ENCODE measurements at places on chromosomes 3 and 15. TPM values are rescaled to one million over a fixed set of nuclear protein-coding genes. Genes with fewer than 3 reads are reported as not detected.

DNA sequence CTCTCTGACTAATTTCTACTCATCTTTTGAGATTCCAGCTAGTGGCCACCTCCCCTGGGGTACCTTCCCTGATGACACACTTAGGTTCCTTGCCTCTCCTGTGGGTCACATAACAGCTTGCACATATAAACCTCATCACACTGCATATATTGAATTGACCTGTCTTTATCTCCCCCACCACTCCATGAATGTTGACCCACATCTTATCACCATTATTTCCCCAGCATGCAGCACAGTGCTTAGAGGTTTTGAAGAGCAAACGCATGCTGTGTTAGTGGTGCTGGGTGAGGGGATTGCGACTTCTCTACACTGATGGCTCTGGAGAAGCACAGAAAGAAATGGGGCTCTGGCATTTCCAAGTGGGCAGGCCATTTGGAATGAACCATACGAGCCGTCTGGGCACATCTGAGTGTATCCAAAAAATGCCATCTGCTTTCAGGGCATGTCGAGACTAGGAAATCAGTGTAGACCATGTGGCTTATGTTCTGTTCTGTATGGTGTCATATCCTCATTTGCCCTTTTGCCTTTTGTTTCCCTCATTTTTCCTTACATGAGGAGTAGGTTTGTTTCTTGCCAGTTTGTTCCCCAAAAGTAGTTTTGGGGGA, 333.2 kb upstream of the TRIM42 start:
- DNase-seq, result no peak

DNA sequence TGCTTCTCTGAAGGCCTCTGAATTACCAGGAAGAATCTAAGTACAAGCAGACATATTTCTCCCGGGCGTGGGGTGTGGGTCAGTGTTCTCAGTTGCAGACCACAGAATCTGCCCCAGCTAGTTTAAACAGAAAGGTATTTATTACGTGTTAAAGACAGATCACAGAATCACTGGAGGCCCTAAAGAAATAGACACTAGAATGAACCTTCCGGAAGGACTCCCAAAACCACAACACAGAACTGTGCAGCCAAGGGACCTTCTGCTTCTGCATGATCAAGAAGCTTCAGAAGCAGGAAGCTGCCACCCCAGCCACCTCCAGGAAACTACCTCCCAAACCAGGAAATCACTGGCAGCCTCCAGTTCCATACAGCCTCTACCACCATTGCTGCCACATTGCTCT, 32.7 kb upstream of the ZFAND6 start:
- DNase-seq, result no peak

DNA sequence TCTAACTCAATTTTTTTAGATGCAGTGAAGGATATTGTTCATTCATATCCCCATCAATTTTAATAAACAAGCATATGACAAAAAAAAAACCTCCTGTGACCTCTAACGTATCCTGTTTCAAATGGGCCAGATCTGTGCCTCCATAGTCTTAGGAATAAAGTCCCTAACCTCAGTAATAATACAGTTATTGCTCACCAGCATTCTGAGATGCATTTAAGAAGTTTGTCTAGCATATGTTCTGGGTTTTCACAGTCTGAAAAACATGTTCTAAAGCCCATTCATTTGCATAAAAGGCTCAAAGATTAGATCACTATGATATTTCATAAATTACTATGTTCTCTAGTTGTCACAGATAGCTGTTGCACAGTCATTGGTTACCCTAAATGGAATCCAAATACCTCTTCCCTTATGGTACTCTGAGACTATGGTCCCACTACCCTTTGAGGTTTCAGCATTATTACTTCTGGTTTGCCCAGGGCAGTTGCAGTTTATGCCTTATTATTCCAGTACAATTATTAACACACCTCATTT, 190.1 kb downstream of the ZIC4 start:
- DNase-seq, result no peak

DNA sequence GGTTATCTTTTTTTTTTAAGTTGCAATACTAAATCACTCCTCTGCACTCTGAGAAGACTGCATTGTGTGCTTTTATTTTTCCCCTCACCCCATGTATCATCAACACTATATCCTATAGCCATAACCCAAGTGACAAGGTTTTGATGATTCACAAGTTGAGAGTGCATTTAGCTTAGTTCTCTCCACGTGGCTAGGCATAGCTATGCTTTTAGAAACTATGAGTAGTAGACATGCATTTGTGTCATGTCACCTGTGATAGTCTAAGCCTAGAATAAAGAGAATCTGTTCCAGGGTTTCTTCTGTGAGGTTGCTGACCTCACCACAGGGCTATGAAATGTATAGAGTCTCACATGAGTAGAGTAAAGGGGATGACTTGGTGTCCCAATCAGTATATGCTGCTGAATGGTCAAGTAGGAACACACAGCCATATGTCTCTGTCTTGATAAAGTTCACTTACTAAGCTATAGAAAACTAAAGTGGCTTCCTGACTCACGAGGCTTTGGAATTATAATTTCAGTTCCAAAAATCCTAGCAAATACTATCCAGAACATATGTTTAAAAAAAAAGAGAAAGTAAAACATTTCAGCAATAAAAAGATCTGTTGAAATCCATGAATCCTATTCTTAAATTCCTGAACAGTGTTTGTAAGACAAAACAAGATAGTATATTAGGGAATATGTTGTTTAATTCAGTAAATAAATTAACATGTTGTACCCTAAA, 206.3 kb downstream of the LSAMP start:
- no peak for DNase-seq

DNA sequence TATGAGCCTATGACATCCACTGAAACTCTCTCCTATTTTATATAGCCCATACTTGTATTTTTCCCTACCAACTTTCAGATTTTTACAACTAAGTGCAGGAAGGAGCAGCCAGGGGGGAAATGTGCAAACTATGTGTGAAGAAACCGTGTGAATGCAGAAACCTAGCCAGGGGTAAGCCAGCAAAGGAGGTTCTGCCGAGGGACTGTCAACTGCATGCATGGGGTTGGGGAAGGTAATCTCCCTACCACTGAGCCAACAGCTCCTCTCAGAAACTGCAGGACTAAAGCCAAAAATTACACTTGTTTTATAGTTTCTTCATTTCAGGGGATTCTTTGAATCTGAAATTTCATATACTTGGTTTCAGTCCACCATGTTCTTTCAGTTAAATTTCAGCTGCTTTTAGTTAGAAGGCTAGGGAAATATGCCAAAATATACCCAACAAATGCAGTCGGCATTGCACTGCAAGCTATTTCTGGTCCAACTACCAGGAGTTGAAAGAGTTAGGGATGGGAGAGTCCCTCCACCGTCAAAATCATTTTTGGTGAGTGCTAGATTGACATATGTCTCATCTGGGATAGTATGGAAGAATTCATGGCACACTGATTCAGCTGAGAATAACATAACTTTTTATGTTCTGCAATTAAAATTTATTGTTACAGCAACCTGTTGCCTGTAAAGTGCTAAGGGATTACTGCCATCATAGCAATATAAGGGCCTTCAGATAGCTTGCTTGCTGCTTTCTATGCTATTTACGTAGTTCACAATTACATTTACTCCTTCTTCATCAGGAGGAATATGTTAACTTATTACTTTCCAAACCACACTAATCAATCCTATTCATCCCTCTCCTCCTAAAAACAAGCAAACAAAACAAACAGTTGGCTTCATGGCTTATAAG, 904.2 kb downstream of the ROBO1 start:
- DNase-seq, result no peak

- DNase-seq, result no peak
These were observed 608 bp upstream of the SLC6A6 start for GRCh38 chr3:14401692-14402303.

- DNase-seq, result no peak
These were observed 95.3 kb upstream of the DLG1 start for GRCh38 chr3:197393711-197394110.

GRCh38 chr3:169241630-169241990, 421.9 kb downstream of the MECOM start:
- DNase-seq, result no peak

GRCh38 chr3:114567771-114568170, 273.9 kb downstream of the TIGIT start:
- no peak for DNase-seq

- DNase-seq, result no peak
These were observed 370.2 kb upstream of the ZNF385D start for GRCh38 chr3:22121068-22121701.

DNA sequence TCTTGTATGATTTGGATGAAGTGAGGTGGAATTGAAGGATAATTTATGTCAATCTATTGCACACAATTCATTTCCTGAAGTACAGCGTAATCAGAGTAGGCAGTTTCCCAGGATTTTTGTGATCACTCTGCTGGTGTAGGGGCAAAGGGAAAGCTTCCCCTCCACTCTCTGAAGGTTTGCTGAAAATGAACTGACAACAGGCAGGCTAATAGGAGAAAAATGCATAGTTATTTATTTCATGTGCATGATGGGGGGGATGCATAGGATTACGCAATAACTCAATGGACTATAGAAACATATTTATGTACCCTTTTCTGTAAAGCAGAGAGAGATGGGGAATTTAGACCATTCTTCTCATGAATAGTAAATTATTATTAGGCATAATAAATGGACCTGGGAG, 872.9 kb downstream of the NAALADL2 start:
- no peak for DNase-seq

GRCh38 chr15:76195506-76196268, 115.6 kb downstream of the ETFA start:
- DNase-seq, result no peak

DNA sequence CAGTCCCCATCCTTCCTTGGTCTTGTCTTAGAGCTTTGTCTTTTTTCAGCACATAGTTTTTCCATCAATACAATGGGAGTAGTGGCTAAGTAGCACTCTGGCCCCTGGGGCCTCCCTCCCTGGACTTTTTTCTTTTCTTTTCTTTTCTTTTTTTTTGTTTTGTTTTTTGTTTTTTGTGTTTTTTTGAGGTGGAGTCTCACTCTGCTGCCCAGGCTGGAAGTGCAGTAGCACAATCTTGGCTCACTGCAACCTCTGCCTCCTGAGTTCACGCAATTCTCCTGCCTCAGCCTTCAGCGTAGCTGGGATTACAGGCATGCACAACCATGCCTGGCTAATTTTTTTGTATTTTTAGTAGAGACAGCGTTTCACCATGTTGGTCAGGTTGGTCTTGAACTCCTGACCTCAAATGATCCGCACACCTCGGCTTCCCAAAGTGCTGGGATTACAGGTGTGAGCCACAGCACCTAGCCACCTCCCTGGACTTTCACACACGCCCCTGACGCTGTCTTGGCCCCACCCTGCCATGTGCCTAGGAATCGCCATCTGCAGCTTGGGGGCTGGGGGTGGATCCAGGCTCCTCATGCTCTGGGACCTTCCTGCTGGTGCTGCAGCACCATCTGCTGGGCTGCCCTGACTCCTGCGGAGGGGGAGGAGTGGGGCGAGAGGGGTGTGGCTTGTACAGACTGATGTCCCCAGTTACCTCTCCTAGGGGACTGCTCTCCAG, 2.8 kb downstream of the C15orf39 start:
- peak; percentile 94 for DNase-seq

- no peak for DNase-seq
These were observed 71.0 kb downstream of the PBRM1 start for GRCh38 chr3:52614689-52615088.

- no peak for DNase-seq
These were observed 89.7 kb upstream of the FGF12 start for GRCh38 chr3:192817053-192817452.

- no peak for DNase-seq
These were observed 91.1 kb downstream of the RSRC1 start for GRCh38 chr3:158200955-158201354.

- no peak for DNase-seq
These were observed 954 bp downstream of the SV2B start for GRCh38 chr15:91100814-91101607.

- DNase-seq, result no peak
These were observed 100.2 kb downstream of the LRIG1 start for GRCh38 chr3:66400411-66401156.

DNA sequence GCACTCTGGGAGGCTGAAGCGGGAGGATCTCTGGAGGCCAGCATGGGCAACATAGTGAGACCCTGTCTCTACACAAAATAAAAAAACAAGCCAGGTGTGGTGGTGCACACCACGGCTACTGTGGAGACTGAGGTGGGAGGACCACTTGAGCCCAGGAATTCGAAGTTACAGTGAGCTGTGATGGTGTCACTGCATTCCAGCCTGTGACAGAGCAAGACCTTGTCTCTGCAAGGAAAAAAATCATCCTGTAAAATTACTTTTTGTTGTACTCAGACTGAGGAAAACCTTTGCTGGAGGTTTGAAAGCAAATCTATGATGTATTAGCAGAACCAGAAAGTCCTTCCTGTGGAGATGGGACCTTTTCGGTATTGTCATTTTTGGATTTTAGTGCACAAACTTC, 63.3 kb downstream of the ATP1B3 start:
- DNase-seq, result no peak

DNA sequence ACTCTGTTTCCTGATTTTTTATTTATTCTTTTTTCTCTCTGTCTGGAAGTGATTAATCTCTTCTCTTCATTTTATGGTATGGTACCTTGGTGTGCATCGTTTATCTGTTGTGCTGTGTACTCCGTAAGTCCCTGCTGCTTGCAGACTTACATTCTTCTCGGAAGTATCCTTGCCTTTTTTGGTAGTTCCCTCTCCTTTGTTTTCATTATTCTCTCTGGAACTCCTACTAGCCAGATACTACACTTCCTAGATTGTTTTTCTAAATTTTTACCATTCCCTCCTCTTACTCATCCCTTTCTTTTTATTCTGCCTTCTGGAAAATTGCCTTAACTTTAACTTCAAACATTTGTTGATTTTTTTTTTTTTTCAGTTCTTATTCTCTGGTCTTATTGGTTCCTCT, 27.2 kb downstream of the PIK3CA start:
- DNase-seq, result no peak

- no peak for DNase-seq
These were observed 429 bp downstream of the PARP9 start for GRCh38 chr3:122563717-122564025.

Gene DLL4
- 6.5 TPM for total RNA-seq

Gene CA12
- 0.11 TPM for total RNA-seq

Gene ADGRG7
- not detected for total RNA-seq

Gene STX19
- total RNA-seq, result 0.21 TPM

Measured in heart right ventricle (tissue), 16 donors.